ENCODE measurements at places on chromosomes 4 and X.

DNA sequence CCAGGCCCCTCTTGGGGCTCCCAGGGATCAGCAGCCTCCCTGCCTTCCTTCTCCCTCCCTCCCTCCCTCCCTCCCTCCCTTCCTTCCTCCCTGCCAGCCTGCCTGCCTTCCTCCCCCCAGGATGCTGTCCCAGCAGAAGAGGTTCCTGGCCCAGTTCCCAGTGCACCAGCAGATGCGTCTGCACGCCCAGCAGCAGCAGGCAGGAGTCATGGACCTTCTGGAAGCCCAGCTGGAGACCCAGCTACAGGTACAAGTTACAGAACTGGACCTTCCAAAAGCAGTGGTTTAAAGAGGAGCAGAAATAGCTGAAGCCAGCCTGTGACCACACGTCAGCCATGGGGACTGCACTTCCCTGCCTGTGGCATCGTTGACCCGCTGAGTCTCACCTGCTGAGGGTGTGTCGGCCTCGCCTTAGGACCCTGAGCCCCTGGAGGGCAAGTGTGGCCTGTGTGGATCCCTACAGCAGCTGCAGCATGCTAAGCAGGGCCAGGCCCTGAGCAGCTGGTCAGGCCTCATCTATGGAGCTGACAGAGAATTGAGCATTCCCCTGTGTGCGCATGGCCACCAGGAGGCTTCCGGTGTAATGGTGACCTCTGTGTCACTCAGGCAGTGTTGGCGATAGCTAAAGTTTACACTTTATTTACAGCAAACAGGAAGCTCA lies 84.7 kb downstream of the CRMP1 start:
- no peak for DNase-seq

DNA sequence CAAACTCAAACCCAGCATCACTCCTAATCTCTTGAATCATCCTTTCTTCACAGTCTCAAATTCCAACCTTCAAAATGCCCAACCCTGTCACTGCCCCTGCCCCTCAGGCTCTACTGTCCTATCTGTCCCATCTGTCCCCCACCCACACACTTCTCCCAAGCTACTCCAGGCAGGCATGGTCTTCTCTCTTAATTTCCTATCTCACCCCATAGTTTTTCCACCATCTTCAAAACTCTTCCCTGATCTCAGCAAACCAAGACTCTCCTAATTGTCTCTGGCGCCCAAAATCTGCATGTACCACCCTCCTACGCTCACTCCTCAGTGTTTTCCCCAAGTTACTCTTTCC lies 644 bp downstream of the LAMP2 start:
- no peak for DNase-seq

- no peak for DNase-seq
Measured at GRCh38 chr4:98746530-98746929, 88.1 kb upstream of the TSPAN5 start.

GRCh38 chr4:85780664-85781063 lies 305.7 kb downstream of the ARHGAP24 start:
- DNase-seq, result no peak

DNA sequence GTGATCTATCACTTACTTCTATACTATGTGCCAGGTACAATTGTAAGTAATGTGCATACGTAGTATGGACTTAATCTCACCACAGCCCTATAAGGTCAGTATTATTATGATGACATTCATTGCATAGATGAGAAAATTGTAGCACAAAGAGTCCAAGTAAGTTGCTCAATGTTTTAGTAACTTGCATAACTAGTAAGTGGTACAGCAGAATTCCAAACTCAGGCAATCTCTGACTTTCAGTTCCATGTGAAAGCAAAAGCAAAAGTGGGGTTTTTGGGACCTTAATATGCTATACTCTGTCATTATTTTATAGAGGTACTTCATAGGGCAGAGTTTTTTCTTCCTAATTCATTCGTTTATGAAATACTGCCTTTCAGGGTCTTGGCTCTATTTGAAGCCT lies 188.8 kb upstream of the VEGFC start:
- DNase-seq, result no peak

GRCh38 chr4:52019936-52020657 lies at the start of gene LRRC66:
LRRC66 (minus strand) TSS chr4:52020363; CDS start chr4:52017613, 2,750 bp downstream.
- DNase-seq, result peak; percentile 96

GRCh38 chr4:26321373-26322221 lies 783 bp downstream of the RBPJ start:
- peak; percentile 25 for DNase-seq

GRCh38 chr4:47774079-47774478 lies 63.8 kb downstream of the CORIN start:
- DNase-seq, result no peak

DNA sequence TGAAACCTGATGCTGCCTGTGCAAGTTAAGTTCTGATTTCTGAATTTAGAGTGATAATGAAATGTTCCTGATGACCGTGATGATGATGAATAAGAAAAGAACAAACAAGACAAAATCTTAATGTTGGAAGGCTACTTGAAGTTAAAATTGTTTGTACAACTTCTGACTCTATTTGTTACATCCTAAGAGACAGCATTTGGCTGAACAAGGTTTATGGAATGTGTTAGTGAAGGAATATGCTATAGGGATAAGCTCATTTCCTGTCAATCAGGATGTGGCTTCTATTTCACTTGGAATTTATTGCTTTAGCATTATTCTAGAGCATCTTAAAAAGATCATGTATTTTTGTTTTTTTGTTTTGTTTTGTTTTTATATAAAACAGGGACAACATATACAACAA lies 267.5 kb downstream of the FAT4 start:
- DNase-seq, result no peak

DNA sequence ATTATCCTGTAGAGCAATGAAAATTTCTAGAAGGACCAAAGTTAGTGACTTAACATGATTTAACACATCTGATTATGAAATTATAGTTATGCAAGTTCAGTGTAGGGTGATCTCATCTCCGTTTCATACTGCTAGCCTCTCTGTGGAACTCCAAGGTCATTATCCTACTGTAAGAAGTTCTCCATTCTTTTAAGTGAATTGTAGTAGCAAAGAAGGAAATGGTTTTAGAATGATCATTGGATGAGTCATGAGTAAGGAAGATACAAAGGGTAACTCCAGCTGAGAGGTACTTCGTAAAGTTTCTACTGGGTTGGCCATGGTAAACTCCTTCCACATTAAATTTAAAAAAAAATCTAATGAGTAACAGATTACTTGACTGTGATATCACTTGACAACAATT lies 215.0 kb upstream of the GIMD1 start:
- peak; percentile 54 for DNase-seq

DNA sequence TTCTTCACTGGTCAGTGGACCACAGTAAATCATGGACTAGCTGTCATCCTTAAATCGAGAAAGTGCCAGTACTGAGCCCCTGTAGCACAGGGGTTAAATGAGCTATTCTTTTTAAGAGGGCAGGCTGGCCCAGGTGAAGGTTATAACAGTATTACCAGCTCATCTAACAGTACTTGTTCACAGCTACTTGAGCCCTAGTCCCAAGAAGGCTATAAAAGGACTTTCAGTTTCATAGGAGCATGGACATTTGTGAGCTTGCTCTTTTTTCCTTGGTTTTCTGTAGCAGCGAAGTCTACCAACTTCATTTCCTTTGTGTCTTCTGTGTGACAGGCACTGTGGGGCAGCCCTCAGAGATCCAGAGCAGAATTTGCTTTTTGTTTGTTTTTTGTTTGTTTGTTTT lies 61.0 kb downstream of the ARX start:
- no peak for DNase-seq

GRCh38 chrX:40022421-40022820 lies 75.3 kb downstream of the BCOR start:
- DNase-seq, result no peak

DNA sequence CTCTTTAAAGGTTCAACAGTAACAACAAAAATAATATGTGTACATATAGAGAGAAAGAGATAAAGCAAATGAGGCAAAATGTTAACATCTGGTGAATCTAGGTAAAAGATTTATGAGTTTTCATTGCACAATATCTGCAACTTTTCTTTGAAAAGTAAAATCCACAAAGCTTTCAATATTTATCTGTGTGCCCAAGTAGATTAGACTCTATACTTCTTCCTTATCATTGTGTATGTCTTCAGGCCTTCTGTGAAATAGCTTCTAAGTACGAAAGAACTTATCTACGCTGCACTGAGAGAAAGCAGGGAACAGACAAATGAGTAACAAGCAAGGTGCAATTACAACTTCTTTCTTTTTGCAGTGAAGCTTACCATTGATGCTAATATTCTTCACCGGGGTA lies 81.6 kb downstream of the NPNT start:
- no peak for DNase-seq

DNA sequence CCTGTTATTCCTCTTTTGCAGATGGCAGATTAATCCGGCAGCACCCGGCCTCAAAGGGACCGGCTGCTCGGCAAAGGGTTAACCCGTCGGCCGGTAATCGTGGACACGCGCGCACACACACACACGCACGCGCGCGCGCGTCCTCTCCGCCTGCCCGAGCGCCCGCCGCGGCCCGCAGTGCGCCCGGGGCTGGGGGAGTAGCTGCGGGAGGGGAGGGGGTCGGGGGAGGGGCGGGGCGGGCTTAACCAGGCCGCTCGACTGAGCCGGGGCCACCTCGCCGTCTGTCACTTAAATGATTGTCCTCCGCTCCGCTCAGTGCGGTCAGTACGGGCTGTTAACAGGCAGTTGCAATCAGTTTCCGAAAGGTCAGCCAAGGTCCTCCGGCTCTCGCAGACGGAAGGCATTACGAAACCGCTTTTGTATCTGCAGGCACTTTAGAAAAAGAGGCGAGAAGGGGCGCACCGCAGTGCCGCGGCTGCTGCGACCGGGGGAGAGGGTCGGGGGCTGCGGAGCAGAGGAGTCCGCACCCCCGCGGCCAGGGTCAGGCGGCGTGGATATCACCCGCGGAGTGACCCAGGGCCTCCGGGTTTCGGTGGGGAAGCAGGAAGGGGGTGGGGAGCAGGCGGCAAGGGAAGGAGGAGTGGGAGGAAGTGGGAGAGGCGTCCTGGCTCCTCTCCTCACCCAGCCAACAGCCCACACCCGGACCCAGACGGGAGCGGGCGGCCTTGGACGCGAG lies 57.3 kb upstream of the BCOR start:
- DNase-seq, result no peak

- DNase-seq, result no peak
Measured at GRCh38 chr4:88162626-88163025, 4.2 kb upstream of the ABCG2 start.

DNA sequence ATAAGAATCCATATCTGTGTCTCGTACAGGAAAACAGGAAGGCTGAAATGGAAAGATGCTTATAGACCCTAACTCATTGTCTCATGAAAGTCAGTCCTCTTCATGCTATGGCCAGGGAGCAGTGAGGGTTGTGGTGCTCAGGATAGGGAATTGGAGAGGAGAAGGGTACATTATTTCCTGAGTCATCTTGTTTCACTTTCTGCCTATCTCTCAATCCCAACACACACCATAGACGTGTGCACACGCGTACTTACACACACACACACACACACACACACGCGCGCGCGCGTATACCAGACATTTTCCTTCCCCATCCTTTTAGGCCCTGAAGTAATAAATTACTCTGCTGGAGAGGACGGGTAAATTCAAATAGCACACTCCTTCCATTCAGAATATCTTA lies 53.7 kb upstream of the PRRG3 start:
- DNase-seq, result no peak

DNA sequence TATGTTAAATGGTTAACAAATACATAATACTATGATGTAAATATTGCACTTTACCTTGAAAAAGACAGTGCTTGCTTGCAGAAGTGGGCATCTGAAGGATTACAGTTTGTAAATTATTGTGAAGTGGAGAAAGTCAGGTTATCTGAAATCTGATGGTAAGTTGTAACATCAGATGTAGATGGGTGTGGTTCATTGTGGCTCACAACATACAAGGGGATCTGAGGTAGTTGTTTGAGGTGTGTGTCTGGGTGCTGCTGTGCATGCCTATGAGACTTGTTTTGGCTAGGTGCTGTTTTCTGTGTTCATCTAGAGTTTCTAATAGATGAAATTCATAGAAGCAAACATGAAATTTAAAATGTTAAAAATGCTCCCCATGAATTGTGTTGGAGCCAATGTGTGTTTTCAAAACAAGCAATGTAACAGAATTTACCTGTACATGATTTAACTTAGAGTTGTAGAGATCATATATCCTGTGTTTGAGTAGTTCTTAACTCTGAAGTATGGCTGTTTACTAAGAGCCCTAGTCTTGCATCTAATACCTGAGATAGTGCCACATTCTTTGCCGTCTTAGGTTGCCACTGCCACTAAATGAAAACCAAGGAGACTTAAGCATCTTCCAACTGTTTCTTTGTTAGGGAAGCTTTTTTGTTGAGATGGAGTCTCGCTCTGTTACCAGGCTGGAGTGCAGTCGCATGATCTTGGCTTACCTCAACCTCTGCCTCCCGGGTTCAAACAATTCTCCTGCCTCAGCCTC lies 11.9 kb upstream of the NDUFC1 start:
- no peak for DNase-seq

DNA sequence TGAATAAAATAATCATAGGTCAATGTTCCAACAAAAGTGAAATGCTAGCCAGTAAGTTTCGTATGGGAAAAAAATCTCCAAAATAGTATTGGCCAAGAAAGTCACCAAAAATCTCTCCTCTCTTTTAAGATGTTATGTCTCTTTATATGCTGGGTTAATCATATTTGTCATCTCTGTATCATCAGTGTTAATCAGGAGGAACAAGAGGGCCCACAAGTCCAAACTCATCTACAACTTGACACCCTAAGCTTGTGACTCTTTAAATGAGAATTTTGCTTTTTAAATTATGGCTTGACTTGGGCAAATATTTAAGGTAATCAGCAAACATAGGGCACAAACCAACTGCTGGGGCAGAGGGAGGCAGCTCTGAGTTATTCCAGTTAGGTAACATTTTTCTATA lies 75.5 kb downstream of the AMMECR1 start:
- DNase-seq, result no peak

GRCh38 chrX:6941041-6941440 lies 206.5 kb upstream of the STS start:
- no peak for DNase-seq

DNA sequence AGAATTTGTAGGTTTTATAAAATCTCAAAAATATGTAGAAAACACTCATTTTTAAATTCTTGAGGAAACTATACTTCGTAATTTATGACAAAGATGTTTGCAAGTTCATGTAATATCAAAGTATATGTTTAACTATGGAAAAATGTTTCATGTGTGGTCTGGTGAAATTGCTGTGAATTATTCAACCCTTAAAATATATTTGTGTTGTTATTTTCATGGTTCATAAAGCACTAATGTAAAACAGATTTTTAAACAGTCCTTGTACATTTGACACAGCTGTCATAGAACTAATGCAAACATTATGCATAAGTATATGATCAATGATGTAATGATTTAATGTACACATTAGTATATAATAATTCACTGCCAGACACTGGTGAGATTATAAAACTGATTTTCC lies 83.1 kb upstream of the ARSJ start:
- DNase-seq, result no peak

- DNase-seq, result peak; percentile 43
Measured at GRCh38 chrX:39855748-39856129, 242.0 kb downstream of the BCOR start.

DNA sequence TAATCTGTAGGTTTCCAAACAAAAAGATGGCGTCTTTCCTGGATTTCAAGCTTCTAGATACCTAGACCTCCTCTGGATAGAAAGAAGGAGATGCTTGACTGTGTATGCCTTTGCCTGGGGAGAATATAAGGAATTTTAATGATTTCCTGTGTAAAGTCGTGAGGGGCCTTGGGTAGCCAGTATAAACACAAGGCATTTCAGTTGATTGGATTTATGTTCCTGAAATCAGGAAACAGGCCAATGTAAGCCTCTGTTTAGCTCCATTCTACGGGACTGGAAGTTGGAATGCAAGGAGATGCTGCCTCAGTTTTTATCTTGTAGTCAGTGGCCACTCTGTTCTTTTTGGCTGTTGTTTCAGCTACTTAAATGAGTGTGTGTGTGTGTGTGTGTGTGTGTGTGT lies 137.2 kb downstream of the GUCY2F start:
- DNase-seq, result no peak

- DNase-seq, result peak; percentile 5
Measured at GRCh38 chr4:34181311-34181841, 2062.9 kb downstream of the ARAP2 start.

Measured in HT-29 (cell line).